Purkinje cell (primary cell): ENCODE measurements at places on chromosomes 12 and 14. TPM values are rescaled to one million over a fixed set of nuclear protein-coding genes. Genes with fewer than 3 reads are reported as not detected.

NRXN3 gene
- polyA plus RNA-seq, result 113 and 120 TPM in 2 replicates

FAM90A1 gene
- 0.29 TPM in 1 of 2 replicates, not detected in the other for polyA plus RNA-seq

KIF21A gene
- 305 and 314 TPM in 2 replicates for polyA plus RNA-seq

ING4 gene
- polyA plus RNA-seq, result 22.4 and 27.0 TPM in 2 replicates

NKX2-1 gene
- polyA plus RNA-seq, result not detected in 2 replicates

DHH gene
- polyA plus RNA-seq, result 0.24 and 0.94 TPM in 2 replicates

CDCA4 gene
- polyA plus RNA-seq, result 0.36 and 1.2 TPM in 2 replicates

C12orf56 gene
- 20.1 and 38.8 TPM in 2 replicates for polyA plus RNA-seq

KCNMB4 gene
- polyA plus RNA-seq, result 55.6 and 86.5 TPM in 2 replicates

KRT72 gene
- 2.1 and 5.0 TPM in 2 replicates for polyA plus RNA-seq

DIO2 gene
- polyA plus RNA-seq, result 0.56 and 0.78 TPM in 2 replicates

PRH2 gene
- not detected in 2 replicates for polyA plus RNA-seq
